ENCODE measurements at places on chromosomes 2 and 18.

DNA sequence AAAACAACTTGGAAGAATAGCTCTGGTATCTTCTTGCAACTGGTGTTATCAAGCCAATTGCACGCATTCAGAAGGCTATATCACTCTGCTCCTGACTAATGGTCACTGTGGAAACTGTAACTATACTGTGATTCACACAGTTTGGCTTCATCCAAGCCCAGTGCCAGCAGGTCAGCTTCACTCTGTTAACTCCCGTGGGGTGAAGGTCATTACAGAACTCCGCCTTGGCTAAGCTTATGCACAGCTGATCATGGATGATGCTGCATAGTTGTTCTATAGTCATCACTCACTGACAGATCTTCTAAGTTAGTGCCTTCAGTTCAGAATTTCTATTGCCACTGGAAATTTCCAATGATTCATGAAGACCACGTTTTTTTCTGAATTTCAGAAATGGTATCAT is 497.2 kb upstream of the NETO1 start:
- DNase-seq, result no peak

DNA sequence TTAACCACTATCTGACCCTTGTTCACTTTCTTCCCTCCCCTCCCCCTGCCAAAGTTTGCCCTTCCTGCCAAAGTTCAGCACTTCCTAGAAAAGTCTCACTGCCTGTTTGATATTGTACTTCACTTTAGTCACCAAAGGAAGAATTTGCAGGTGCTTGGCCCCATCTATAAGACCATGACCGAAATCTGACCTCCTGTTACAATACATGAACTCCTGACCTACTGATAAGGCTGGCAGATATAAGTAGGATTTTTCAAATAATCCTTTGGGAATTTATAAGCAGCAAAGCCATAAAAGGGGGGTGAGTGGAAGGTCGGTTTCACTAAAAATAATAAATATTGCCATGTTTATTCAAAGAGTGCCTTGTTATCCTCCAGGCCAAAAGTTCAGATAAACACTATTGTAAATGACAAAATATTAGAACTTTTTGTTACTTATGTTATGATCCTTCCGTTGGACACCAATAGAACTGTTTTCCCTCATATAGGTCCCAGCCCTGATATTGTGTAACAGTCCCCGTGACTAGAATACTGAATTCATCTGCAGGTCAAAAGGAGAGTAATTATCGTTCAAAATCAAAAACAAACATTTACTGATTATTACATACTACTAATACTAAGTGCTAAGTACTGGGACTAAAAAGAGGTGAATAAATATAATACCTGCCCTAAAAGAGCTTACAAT is 277.6 kb downstream of the EXOC6B start:
- no peak for DNase-seq

DNA sequence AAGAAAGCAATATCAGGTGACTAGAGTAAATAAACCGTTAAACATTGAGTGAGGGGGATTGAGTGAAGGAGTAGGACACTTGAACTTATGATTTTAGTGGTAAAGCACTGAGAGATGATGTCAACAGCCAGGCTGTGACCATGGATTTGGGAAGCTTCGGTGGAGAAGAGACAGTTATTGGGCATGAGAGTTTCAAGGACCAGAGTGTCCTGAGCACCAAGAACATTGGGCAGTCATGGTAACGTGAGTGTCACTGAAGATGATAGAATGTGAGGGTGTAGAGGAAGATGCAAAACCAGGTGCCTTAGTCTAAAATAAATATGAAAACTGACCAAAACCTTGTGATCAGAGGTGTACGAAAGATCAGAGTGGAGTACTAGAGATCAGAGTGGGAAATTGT is 248.1 kb downstream of the ASXL3 start:
- no peak for DNase-seq

- DNase-seq, result no peak
Measured at GRCh38 chr2:178761759-178762371, 45.4 kb downstream of the TTN start.

DNA sequence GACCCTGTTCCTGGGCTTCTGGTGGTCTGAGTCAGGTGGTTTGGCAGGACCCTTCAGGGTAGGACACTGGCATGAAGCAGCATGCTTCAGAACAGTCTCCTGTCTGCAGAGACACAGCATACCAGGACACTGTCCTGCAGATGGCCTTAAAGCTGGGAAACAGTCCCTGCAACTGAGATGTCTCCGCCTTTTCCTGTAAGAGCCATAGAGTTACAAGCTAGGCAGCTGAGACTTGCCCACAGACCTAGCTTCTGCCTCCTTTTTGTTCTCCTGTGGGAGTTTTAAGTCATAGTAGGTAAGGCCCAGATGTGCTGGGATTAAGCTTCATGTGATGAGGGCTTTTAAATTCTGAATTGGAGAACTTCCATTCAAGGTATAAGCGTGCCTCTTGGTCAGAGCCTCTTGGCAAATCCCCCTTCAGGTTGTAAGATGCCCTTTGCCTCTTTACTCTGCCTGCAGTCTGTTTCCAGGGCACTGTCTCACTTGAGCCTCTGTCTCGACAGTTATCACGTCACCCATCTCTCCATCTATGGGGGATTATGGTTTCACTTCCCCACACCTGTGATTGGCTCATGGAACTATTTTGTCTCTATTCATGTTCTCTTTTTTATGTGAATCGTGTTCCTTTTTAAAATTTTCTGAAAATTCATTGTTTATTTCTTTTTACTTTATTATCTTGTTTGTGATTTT is 51.8 kb downstream of the COA5 start:
- DNase-seq, result no peak
